ENCODE measurements at places on chromosomes 12 and 14.

DNA sequence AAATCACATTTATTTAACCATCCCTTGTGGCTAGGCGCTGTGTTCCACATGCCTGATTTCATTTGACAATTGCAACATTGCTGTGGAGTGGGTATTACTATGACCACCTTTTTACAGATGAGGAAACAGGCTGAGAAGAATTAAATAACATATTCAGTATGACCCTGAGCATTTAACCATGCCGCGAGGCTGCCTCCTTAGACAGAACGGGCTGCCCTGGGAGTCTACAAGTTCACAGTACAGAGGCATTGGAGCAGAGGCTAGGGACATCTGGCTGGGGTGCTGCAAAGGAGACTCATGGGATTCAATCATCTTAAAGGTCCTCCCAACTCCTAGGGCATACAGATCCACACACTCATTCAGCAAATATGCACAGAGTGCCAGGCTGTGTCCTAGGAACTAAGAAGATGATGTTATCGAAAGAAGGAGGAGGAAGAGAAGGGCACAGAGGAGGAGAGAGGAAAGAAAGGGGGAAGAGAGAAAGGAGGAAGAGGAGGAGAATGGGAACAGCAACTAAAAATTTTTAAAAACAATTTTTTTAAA, 164.7 kb upstream of the CCND2 start:
- no peak for DNase-seq

DNA sequence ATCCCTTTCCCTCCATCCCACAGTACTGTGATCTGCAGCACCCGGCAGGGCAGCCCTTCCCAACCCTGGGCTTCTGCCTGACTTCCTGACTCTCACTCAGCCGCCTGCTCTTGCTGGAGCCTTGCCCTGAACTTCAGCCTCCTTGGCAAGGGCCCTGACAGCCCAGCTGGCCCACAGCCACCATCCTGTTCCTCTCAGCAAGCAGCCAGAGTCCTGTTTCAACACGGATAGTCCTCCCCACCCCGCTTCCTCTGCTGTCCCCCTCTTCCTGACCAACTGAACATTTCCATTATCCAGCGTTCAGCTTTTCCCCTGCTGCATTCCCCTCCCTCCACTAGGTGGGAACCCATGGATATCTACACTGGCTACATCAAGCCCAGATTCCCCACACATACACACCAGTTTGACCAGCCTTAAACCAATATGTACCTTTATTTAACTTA, 74.0 kb upstream of the MDM1 start:
- peak; percentile 22 for DNase-seq

DNA sequence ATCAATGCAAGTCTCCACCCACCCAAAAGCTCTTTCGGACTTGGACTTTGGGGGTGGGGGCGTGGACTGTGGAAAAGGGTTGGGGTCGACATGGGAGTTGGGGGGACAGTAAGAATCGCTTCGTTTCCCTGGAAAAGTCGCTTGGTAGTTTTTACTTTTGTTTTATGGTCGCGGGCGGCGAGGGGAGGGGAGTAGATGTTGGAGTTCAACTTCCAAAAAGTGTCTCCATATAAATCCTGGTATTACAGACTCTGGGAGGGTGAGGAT, 568 bp upstream of the BCL11B start:
- DNase-seq = no peak

- DNase-seq = no peak
These were observed 277.6 kb downstream of the DPF3 start for GRCh38 chr14:72616294-72616693.

- DNase-seq = no peak
These were observed 5.2 kb upstream of the TEX22 start for GRCh38 chr14:105393151-105393550.

GRCh38 chr12:125533434-125534029, 468.3 kb downstream of the AACS start:
- peak; percentile 42 for DNase-seq

DNA sequence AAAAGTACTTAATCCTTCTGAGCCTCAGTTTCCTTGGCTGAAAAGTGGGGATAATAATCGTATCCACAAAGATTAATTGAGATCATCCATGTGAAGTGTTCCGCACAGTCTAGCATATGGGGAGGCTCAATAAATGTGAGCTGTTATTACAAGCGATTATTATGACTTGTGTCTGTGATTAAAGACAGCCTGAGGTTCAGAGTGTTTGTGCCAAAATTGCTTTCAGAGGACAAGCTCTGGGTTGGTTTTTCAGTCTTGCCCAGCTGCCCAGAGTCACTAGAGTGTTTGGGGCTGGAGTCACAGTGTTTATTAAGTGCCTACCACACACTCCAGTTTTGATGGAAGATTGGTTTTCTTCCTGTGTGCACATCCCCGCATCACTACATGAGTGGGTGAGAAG, 53.5 kb downstream of the NTF3 start:
- DNase-seq = no peak

DNA sequence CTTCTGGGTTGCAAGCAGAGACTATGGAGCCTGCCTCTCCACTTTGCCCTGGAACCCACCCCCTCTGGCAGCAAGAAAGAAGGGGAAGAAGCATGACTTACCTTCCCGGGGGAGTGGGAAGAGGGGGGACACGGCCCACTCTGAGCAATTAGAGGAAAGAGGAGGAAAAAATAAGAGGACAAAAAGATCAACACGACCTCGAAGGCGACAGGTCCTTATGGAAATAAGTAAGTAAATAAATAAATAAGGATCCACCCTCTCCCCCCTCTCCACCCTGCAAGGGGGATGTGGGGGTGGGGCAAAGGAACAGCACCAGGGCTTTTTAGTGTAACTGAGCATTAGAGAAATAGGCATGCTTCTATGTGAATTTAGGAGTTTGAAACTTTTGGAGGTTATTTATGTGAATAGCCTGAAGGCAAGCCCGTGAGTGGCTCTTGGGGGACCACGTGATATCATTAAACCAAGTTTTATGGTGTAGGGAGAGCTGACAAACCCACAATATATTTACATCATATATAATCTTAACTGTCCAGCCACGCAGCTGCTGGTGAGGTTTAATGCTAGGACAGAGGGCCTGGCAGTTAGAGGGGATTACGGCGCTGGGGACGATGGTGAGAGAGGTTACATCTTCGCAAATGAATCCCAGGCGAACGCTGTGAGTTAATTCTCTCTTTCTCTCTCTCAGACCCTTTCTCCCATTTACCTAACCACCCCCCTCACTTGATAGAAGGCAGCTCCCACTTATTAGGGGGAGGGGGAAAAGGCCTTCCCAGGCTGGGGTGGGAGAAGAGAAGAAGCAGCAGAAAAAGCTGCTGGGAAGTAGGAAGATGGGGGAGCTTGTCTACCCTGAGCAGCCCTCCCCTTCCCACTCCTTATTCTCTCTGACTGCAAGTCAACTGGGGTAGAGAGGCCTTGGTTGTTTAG, 4.8 kb downstream of the HOXC5 start:
- no peak for DNase-seq
